IMR-90 (cell line): ENCODE measurements at places on chromosomes 6 and 20.

DNA sequence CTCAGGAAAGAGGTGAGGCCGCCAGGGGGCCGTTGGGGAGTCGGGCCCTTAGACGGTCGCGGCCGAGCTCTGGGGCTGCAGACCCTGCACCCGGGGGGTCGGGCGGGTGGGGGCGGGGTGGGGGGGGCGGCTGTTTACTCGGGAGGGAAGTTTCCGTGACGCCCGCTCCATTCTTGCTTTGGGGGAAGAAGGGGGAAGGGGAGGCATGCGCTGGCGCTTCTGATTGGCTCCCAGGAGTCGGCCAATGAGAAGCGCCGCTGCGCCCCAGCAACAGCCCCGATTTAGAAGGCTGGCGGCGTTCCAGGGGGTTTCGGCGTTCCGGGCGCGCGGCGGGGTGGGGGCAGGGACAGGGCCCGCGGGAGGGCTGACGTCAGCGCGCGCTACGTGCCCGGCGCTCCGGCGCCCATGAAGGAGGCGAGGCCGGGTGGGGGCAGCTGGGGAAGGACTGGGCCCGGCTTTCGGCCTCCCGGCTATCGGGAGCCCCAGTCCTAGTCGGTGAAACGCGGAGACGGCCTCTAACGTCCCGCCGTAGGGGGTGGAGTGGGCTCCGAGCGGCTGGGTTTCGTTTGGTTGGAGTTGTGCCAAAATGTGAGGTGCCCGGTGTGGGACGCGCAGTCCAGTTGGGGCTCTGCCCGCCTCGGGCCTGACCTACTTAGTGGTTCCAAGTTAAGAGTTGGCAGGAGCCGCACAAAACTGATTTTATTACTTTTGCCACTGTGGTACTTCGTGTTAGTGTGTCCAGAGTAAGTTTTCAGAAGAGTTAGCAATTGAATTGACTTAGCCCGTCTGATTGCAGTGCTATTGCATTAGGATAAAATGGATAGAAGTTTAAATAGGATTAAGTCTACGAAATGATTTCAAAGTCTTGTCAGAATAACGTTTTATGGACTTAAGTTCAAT lies 1.1 kb downstream of the PNRC1 start:
- peak; percentile 96 for DNase-seq

GRCh38 chr20:42609618-42610017 lies 580.1 kb downstream of the PTPRT start:
- DNase-seq: no peak

- no peak for DNase-seq
Measured at GRCh38 chr6:100833972-100834574, 47.1 kb downstream of the ASCC3 start.

GRCh38 chr6:149223904-149224351 lies 93.6 kb upstream of the TAB2 start:
- DNase-seq: no peak

DNA sequence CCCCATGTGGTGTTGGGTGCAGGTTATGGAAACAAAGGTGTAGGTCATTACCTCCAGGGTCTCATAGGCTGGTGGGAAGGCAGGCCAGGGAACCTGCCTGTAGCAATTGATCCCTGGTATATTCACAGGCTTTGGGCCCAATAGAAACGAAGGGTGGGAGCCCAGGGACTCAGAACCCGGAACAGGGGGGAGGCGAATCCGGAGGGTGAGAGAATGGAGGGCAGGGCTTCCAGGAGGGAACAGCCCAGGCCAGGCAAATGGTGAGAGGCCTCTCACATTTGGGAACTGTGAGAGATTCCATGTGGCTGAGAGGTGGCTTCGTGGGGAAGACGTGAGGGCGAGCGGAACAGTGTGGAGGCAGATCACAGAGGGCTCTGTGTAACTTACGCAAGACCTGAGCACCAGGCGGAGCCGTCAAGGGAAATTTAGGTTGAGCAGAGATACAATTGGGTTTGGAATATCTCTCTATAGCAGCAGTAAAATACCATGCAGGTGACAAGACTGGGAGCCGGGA lies 267.1 kb downstream of the ERMARD start:
- DNase-seq: no peak

- no peak for DNase-seq
Measured at GRCh38 chr20:63178446-63178820, 37.5 kb downstream of the YTHDF1 start.

DNA sequence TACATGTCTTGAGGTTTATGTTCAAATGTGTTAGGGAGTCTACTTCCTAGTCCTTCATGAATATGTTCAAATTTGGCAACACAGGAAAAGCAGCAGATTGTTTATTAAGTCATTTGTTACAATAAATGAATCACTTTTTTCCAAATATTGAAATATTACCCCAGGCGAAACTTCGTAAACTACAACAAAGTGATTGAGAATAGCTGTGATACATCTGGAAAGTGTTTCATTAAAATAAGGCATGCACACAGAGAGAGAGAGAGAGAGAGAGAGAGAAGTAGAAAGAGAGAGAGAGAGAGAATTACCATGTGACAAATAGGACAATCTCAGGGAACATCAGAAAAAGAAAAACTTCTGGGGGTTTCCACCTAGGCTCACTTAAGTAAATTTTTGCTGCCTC lies 363.1 kb upstream of the PTCHD4 start:
- no peak for DNase-seq

DNA sequence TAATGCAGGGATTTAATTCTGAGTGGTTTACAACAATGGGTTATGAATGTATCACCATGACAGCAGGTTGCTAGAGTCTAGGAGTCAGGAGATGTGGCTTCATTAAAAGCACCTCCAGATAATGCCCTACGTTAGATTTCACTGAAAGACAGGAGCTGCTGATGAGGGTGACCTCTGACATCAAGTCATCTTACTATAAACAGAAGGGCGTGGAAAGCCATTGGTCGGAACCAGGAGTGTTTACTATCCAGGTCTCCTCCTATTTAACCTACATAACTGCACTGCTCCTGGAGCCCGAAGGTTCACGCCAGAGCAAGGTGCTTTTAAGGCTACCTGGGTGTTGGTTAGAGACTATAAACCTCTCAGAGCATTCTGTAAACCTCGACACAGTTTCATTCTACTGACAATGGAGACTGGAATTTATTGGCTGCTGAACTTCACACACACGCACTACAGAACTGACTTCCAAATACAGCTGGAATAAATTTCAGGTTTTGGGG lies 128.7 kb downstream of the EYA4 start:
- no peak for DNase-seq
